ENCODE measurements at places on chromosomes 3 and 15.

DNA sequence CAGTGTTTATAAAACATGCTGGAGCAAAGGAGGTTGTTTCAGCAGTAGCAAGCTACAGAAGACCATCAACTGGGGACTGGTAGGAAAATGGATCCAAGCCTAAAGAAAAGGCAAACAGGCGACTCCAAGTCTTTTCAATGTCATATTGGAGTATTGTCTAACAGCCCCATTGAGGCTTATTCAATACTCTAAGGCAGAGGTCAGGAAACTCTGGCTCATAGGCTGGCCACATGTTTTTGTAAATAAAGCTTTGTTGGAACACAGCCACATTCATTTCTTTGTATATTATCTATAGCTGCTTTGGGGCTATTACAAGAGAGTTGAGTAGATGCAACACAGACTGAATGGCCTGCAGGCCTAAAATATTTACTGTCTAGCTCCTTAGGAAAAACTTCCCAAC is 77.5 kb downstream of the RPL22L1 start:
- no peak for DNase-seq

GRCh38 chr3:44105571-44105970 is 136.1 kb upstream of the TOPAZ1 start:
- DNase-seq = no peak

GRCh38 chr3:177924261-177924660 is 612.0 kb upstream of the KCNMB2 start:
- no peak for DNase-seq

DNA sequence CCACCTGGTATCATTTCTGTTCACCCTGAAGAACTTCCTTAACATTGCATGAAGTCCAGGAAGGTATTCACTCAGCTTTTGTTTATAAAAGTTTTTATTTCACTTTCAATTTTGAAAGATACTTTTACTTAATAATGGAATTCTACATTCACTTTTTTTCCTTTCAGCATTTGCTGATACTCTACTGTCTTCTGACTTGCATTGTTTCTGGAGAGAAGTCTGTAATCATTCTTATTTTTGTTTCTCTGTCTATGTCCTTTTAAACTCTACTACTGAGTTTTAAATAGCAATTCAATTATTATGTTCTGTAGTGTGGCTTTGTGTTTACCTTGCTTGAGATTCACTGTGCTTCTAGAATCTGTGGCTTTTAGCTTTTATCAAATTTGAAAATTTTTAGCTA is 42.4 kb downstream of the MYL3 start:
- DNase-seq = no peak

GRCh38 chr3:38454884-38455638 is 1.4 kb downstream of the ACVR2B start:
- DNase-seq = peak; percentile 83

DNA sequence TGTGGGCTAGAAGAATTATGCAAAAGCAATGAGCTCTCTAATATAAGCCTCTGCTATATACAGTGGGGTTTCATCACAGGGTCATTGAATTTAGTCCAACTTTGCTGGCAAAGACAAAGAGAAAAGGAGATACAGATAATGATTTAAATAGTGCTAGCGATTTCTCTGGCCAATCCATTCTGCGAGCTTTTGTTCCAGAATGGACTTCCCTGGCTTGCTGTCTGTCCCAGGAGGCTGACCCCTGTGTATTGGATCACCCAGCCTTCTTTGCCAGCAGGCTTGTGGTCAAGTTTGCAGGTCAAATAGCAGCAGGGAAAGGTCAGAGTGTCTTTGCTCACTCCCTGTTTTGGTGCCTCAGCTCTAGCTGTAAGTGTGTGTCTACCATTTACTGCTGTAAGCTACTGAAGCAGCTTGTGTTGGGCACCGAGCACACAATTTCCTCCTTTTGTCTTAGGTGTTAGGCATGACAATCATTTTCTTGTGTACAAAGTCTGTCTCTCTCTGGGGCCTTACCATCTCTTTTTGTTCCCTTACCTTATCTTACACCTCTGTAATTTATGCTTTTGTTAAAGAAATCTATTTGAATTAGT is 55.7 kb downstream of the UNC13C start:
- DNase-seq = no peak

GRCh38 chr3:150797155-150797554 is 34.2 kb upstream of the SIAH2 start:
- DNase-seq = no peak

DNA sequence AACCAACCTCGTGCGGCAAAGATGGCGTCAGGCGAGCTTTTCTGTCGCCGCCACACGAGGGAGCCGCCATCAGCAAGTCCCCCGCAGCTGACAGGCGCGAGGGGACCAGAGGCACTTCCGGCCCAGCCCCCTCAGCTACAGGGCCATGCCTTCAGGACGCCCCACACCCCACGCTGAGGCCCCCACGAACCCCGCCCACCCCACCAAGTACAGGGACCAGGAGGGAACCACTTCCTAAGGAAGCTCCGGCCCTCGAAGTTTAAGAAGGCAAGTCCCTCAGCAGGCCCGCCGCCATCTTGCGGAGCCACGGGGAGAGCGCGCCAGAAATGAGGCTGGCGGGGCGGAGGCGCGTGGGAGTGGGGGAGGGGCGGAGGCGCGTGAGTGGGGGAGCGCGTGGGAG is 790 bp downstream of the DAZL start:
- no peak for DNase-seq

- DNase-seq = peak; percentile 34
These were observed 664 bp upstream of the PIK3CA start for GRCh38 chr3:179147514-179147872.

DNA sequence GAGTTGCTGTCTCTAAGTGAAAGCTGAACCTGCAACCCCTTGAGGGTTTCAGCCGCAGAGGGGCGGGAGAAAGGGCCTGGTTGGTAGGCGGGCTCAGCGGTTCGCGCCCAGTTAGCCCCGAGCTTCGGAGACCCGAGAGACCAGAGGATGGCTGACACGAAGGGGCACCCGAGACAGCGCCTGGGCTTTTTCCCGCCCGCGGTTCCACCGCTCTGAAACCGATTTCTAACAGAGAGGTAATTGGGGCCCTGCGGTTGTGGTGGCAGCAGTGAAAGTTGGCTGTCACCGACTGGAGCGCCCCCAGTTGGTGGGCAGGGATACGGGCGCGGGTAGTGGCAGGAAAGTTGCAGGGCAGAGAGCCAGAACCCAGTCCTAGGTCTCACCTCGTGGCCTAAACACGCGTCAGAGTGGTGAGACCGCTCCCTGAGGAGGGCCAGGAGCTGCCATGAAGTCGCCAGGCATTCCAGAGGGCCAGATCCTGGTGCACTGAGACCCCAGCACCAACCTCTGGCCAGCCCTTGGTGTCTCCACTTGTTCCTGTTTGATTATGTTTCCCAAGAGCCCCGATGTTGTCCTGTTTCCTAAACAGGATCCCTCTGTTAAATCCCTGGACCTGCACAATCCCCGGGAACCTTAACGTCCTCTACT is 625 bp upstream of the ELL3 start:
- DNase-seq = peak; percentile 76

DNA sequence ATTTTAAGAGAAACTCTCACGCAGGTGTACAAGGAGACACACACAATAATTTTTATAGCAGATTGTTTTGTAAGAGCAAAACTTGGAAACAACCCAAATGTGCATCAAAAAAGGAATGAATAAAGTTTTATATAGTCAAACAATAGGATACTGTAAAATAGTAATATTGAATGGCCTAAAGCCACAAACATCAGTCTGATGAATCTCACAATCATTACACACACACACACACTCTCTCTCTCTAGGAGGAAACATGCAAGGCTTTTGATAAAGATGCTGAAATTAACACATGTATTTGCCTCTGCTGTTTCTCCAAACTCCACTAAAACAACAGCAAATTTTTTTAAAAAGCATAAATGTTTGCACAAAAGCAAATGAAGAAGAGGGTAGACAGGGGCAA is 37.3 kb downstream of the ADIPOQ start:
- DNase-seq = no peak

GRCh38 chr3:146425341-146425740 is 44.0 kb downstream of the PLSCR2 start:
- DNase-seq = no peak

GRCh38 chr3:81920816-81921215 is 159.4 kb upstream of the GBE1 start:
- no peak for DNase-seq

DNA sequence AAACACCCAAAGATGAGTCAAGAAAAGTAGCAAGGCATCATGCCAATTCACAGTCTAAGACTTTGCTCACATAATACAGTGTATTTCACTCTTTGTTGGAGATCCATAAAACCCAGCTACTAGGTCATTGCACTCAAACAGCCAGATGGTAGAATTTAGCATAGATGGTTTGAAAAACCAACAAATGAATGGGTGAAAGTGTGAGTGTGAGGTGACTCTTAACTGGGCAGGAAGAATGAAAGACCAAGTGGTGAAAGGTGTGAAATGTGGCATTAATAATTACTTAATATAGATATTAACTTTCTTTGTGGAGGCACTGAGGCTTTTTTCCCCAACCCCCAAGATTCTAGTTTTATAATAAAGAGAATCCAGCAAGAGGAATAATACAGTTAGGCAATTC is 159.5 kb downstream of the SQOR start:
- DNase-seq = no peak

- no peak for DNase-seq
These were observed 42.2 kb downstream of the RIOX2 start for GRCh38 chr3:97930018-97930417.

DNA sequence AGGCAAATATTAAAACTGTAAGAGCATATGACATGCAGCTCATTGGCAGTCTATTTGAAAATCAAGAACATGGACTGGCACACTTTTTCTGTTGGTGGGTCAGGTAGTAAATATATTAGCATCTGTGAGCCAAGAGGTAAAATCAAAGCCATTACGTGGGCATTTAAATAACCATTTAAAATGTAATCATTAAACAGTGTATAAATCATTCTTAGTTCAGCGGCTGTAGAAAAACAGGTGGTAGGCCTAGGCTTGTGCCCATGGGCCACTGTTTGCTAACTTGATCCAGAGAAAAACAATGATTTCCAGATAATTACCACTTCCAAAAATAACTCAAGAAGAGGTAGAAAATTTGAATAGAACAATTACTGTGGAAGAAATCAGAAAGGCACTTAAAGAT is 105.1 kb downstream of the CHST2 start:
- no peak for DNase-seq

DNA sequence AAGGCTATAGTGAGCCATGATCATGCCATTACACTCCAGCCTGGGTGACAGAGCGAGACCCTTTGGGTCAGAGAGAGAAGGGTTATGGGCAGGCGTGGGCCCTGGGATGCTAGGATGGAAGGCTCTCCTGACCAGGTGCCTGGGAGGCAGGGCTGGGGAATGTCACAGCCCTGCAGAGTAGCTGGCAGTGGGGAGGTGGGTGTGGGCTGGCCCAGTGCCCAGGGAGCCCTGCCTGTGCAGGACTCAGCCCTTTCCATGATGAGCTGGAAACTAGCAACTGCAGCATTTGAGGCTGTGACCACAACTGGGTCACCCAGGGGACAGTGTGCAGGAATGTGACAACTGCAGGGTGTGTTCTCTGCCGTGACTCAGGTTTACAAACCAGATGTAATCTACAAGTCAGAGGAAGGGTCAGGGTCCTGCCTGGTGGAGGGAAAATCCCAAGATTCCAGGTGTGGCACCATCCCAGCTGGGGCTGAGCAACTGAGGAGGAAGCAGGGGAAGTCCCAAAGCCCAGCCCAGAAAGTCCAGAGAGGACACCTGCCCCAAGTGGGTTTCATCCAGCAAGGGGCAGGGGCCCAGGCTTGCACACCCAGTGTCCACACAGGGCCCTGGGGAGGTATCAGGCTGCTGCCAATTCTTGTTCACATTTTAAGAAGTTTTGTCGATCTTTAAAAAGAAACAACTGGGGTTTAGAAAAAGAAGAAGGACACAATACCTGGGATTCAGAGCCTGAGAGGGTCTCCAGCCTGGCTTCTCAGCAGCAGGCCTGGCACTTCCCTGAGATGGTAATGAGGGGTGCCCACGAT is 45.5 kb downstream of the SLC28A1 start:
- DNase-seq = peak; percentile 99

DNA sequence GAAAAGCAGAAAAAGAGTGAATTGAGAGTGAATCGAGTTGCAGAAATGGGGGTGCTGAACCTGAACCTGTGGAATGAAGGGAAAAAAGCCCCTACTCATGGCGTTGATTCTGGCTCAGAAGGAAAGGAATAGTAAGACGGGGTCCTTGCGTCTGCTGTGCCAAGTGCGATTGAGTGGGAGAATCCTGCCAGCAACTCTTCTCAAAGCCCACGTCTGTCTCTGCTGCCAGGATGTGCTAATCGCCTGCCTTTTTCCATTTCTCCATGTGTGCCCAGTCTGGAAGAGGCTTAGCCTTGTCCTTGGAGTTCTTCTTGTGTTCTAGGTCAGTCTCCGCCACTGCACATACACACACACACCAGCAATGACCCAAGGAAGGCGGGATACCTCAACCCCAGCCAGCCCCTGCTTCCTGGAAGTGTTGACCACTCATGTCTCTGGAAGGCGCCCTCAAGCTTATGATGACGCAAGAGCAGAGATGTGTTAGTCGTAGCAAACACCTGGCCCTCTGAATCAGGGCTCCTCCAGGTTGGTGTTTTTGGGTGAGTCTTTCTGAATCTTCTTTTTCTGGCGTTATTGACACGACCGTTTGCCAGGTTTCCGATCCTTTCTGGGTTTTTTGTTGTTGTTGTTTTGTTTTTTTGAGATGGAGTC is 262.4 kb upstream of the PROK2 start:
- DNase-seq = no peak

DNA sequence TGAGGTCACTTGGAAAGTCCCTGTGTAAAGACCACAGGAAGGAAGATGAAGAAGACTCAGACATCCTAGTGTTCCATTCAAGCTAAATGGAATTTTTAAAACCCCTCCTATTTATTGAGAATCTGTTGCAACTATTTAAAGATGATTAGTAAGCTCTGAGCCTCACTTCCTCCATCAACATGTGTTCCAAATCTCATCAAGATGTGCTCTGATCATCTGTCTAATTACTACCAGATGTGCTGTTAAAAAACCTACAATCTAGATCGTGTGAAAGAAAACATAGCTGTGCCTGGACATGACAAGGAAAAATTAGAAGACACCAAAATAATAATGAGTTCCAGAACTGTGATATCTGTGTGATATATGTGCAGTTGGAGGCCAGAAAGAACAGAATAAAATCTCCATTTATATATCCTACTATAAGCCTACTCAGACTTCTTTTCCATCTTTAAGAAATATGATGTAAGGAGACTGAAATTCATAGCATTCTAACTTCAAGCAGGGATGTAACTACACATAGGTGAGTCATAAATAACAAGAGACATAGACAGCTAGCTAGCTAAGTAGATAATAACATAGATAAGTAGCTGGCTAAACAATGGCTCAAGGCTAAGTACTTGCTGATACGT is 7.8 kb downstream of the XPC start:
- no peak for DNase-seq

GRCh38 chr15:91478717-91479191 is 374.8 kb upstream of the SLCO3A1 start:
- DNase-seq = no peak

DNA sequence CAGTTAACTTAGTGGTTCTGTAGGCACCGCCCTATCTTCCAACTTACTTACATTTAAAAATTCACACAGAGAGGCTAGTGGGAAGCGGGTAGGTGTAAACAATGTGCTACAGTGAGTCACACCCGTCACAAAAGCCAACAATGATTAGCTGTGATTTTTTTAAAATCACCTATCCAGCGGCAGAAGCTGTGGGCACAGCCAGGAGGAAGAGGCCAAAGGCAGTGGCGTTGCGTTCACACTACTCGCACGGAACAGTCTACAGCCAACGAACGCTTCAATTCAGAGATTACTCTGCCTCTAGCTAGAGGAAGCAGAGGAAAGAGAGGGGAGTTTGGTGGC is 2.5 kb upstream of the NLGN1 start:
- DNase-seq = peak; percentile 67

GRCh38 chr15:38795471-38796245 is 231.0 kb upstream of the RASGRP1 start:
- no peak for DNase-seq

Measured in Calu3 (cell line).